AG09309 (cell line): ENCODE measurements at places on chromosomes 4 and X.

- DNase-seq = no peak
Observed at GRCh38 chrX:123685232-123685631, 47.6 kb downstream of the THOC2 start.

DNA sequence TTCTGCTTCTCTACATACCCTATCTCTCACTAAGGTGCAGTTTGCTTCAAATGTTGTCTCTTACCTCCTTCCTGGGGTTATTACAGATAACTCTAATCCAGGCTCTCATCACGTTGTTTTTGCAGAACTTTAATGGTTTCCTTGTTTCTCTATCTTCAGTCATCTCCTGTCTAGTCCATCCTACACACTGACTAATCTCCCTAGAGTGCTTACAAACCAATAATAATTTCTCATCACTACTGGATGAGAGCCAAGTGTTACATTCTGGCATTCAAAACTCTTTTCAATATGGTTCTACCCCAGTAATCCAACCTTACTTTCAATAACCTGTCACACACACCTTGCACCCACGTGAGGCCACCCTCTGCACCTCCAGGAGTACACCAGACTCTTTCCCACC, 86.1 kb downstream of the SYNPO2 start:
- no peak for DNase-seq

DNA sequence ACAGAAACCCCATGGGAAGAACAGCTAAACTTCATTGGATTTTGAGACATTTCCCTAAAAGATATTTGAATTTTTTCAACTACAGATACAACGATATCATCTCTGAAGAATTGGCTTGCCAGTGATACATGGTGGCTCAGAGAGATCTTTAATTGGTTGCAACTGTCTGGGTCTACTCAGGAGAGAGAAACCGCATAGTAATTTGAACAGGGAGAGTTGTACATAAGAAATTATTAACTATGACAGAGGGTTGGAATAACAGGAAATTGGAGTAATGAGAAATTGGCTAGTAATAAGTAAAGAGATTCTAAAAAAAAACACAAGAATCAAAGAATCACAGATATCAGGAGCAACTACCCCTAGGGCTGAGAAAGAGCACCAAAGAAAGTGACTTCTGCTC, 118.4 kb downstream of the KLHL13 start:
- no peak for DNase-seq

GRCh38 chr4:17511509-17511949, 361 bp downstream of the QDPR start:
- DNase-seq = no peak

- DNase-seq = no peak
Observed at GRCh38 chr4:184200296-184200695, 17.4 kb downstream of the ENPP6 start.

- no peak for DNase-seq
Observed at GRCh38 chrX:102651242-102652011, at the start of gene GPRASP1. GPRASP1 (plus strand) TSS chrX:102651483; CDS start chrX:102653914, 2,431 bp downstream.

DNA sequence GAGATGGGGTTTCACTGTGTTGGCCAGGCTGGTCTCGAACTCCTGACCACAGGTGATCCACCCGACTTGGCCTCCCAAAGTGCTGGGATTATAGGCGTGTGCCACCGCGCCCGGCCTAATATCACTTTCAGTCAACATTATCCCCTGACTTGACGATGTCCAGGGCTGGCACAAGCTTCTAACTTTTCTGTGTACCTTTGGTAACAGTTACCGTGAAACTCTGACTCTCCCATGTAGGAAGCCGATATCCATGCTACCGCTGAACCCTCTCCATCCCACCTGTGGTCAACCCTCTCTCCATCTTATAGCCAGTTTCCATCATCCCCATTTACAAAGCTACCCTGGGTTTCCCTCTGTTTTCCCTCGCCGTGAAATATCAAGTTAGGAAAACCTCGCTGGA, 77.5 kb downstream of the CRLF2 start:
- DNase-seq = no peak

DNA sequence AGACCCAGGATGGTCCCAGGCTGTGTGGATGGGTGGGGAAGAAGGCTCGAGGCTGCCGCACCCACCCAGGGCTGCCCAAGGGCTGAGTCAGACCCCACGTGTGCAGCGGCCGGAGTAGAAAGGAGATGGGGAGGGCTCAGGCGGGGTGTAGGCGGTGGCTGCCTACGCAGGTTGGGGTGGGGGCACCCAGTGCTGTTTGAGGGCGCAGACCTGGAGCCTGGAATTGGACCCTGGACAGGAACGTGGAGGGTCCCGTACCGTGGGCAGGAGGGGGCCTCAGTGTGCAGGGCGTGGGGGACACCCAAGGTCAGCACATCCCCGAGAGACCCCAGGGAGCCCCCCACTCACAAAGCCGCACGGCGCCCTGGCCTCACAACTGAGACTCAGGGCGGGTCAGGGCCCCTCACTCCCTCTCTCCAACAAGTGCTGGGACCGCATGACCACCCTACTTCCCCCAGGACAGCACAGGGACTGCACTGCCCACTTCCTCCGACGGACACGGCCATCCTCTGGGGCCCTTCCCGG, 79.9 kb downstream of the FAM53A start:
- DNase-seq = no peak

GRCh38 chr4:19776929-19777328, 474.8 kb upstream of the SLIT2 start:
- no peak for DNase-seq

GRCh38 chrX:23134136-23134535, 134.4 kb downstream of the DDX53 start:
- no peak for DNase-seq

DNA sequence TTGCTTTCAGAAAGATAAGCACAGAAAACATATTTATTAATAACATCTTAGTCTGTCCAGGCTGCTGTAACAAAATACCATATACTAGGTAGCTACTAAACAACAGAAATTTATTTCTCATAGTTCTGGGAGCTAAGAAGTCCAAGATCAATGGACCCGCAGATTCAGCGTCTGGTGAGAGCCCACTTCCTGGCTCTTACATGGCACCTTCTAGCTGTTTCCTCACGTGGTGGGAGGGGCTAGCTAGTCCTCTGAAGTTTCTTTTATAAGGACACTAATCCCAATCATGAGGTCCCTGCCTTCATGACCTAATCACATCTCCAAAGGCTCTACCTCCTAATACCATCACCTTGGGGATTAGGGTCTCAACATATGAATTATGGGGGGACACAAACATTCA, 57.2 kb upstream of the AFF2 start:
- DNase-seq = no peak

DNA sequence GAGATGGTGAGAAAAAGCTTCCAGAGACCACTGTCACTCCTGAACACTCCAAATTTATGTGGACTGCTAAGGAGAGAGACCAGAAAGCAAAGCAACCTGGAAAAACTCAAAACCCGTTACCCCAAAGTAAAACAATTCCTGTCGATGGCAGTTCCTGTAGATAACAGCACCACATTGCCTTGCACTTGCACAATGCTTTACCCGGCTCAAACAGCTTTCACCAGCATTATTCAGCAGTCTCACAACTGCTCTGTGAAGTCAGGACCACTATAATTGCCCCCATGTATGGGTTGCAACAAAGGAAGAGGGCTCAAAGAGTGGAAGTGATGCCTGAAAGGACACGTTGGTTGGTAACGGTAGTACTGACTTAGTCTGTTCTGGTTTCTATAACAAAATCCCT, 234.8 kb downstream of the BCOR start:
- no peak for DNase-seq

DNA sequence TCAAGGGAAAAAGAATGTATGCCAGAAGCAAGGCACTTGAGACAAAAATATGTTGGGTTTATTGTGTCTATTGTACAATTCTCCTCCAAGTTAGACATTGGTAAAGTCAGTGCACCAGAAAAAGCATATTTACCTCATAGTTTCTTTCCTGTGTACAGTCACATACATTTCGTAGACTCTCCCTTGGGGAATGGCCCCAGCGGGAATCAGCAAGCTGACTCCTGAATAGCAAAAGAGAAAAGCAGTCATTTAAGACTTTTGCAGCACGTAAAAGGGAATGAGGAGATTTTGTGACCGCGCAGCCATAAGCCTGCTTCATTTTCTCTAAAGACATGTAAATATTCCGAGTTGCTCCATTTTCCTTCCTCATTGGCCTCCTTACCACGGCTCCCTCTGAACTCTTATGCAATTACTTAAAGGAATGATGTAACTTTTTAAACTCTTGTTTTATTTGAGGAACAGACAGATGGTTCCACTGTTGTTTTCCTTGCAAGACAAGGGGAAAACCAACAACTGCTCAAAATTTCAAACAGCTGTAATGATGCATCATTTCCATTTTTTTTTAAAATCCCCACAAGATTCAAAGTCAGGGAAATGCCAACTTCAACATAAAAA, 332.7 kb downstream of the UNC5C start:
- no peak for DNase-seq

DNA sequence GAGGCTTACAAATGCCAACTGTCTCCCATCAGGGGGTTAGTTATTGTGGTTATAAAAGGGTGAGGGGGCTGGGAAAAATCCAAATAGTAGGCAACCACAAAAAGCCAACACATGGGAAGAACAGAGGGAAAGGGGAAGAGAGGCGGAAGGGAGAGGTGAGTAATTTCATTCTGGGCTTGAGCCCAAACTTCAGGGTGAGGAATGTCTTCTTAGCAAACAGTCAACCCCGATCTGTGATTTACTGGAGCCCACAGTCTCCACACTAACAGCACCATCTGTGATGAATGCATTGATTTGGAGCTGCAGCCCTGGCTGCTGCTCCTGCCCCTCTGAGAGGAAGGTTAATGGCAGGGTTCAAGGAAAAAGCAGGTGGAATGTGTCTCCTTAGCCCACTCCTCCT, 162.2 kb upstream of the GPR101 start:
- DNase-seq = no peak

GRCh38 chr4:38967260-38968095, 64.7 kb downstream of the TMEM156 start:
- peak; percentile 98 for DNase-seq

GRCh38 chr4:138560448-138560847, 318.3 kb upstream of the SLC7A11 start:
- DNase-seq = no peak

GRCh38 chr4:26566133-26566532, 17.8 kb upstream of the TBC1D19 start:
- no peak for DNase-seq

- DNase-seq = no peak
Observed at GRCh38 chr4:182918044-182918607, 940 bp upstream of the DCTD start.

DNA sequence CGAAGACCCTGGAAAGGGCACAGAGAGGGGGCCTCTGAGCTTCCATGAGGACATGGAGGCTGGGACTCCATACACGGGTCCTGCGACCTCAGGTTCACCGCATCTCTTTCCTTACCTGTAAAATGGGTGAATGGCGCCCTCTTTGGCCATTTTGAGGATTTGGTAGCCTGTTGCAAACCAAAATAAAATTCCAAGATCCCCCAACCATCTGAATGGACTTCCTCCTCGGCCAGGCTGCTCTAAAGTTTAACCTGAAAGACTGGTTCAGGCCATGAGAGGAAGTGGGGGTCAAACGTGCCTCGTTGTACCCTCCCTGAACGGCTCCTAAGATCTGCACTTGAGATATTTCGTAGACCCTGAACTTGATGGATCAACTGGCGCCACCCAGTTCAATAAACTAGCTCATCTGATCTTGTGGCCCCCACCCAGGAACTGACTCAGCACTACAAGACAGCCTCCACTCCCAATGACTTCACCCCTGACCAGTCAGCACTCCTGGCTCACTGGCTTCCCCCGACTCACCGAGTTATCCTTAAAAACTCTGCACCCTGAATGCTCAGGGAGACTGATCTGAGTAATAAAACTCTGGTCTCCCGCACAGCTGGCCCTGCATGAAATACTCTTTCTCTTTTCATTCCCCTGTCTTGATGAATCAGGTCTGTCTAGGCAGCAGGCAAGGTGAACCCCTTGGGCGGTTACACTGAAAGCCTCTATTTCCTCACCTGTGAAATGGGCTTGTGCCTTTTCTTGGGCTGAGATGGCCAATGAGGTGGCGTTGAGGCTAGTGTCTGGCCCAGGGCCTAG, 32.9 kb upstream of the GPR78 start:
- DNase-seq = no peak

GRCh38 chrX:66233209-66233608, 69.2 kb downstream of the HEPH start:
- DNase-seq = no peak

- DNase-seq = no peak
Observed at GRCh38 chrX:35809781-35810180, 11.6 kb downstream of the MAGEB16 start.

GRCh38 chr4:100591161-100591876, 73.5 kb upstream of the EMCN start:
- no peak for DNase-seq

GRCh38 chrX:106613277-106613676, 1.5 kb downstream of the RADX start:
- DNase-seq = no peak

- no peak for DNase-seq
Observed at GRCh38 chr4:57971261-57971660, 861.1 kb upstream of the IGFBP7 start.

GRCh38 chr4:2835978-2836377, 7.7 kb upstream of the ADD1 start:
- no peak for DNase-seq

DNA sequence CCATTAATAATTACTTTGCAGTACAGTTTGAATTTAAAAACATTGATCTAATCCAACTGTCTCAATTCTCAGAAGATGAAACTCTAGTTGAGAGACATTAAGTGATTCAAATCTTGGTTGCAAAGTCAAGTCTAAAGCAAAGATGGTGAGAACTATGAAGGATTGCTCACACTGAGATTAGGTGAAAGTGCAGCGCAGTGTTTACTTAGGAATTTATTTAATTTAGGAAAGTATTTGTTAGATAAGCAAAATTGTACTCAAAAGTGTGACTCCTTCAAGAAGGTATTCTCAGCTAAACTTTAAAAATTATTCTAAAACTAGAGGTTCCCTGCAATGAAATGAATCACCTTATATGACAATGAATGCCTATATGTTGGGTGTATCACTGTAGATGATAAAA, 454.9 kb downstream of the PDGFC start:
- DNase-seq = no peak

DNA sequence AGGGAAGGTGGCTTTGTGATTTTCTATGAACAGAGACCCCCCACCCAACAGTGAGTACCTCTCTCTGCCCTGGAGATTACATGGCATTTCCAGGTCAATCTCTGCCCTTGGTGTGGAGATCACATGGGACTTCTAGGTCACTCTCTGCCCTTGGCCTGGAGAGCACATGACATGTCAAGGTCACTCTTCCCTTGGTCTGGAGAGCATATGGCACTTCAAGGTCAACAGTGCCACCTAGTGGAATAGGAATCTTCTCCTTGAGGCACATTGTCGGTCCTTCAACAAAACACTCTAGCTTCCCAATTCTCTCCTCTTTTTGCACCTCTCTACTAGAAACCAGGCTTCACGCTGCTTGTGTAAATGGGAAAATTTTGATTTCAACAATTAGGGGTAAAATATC, 66.2 kb upstream of the TACR3 start:
- no peak for DNase-seq

- no peak for DNase-seq
Observed at GRCh38 chr4:143406523-143406922, 69.8 kb downstream of the GAB1 start.

- DNase-seq = no peak
Observed at GRCh38 chr4:125832161-125832560, 517.4 kb downstream of the FAT4 start.

GRCh38 chr4:106869551-106869950, 166.6 kb downstream of the DKK2 start:
- peak; percentile 11 for DNase-seq
